ENCODE measurements at places on chromosomes 5 and 9.

DNA sequence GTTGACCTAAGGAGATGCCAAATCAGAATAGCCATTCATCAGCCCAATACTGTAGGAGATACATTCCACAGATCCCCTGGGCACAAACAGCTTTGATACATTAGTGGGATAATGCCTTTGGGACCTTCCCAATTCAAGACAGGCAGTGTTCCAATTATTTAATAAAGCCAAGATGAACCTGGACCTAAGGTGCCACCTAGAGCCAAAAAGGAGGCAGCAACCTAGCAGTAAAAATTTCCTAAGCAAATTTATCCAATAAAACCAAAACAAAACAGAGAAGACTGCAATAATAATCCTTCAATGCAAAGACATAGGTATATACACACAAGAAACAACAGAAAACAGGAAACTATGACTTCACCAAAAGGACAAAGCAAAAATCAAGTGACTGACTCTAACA, 253.0 kb downstream of the HINT1 start:
- DNase-seq = no peak

DNA sequence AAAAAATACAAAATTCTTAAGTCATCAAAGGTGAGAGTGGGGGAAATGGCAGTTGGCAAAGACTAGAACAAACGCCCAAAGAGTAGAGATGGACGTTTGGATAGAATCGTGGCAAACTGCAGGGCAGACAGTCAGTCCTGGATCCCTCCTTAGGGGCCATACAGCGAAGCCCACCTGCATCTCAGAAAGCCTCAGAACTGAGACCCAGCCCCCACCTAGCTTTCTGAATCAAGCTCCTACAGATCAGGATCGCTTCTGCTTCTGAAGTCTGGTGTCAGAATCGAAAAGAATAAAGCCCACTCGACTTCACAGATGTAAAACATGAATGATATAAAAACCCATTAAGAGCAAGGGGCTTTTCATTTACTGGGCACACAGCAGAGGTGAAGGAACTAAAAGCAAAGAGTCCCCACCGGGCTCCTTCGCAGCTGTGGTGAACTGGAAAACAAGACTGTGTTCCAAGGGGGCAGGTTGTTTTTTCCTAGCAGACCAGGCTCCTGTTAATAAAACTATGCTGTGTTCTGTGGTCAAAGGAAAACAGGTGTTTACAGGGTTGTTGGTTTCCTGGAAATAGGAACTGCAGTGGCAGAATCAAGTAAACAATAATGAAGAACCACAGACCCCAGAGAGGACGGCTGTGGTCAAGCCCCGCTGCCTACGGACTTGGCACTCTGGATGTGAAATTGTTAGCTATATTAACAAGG, 91.8 kb downstream of the TLE1 start:
- DNase-seq = no peak

DNA sequence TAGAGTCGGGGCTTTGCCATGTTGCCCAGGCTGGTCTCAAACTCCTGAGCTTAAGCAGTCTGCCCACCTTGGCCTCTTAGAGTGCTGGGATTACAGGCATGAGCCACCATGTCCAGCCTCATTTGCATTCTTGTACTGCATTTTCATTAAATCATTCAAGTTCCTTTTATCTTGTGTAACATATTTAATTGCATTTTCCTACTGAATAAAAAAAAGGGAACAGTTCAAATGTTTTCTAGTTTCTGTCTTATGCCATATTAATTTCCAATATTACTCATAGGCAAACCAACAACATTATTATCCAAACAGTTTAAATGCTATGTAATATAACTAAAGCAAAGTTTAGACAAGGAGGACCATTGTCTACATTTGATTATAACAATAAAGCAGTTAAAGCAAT, 6.1 kb downstream of the SLC31A1 start:
- DNase-seq = no peak

DNA sequence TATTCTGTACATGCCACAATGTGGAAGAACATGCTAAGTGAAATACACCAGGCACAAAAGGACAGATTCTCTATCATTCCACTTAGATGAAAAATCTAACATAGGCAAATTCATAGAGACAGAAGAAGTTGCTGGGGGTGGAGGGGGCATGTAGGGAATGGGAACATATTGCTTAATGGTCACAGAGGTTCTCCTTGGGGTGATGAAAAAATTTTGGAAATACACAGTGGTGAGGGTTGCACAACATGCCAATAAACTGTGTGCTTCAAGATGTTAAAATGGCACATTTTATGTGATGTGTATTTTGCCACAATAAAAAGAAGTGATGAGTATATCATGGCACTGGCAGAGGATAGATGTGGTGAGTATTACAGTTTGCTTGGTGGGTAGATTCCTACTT, 111.9 kb downstream of the SUSD1 start:
- DNase-seq = no peak

DNA sequence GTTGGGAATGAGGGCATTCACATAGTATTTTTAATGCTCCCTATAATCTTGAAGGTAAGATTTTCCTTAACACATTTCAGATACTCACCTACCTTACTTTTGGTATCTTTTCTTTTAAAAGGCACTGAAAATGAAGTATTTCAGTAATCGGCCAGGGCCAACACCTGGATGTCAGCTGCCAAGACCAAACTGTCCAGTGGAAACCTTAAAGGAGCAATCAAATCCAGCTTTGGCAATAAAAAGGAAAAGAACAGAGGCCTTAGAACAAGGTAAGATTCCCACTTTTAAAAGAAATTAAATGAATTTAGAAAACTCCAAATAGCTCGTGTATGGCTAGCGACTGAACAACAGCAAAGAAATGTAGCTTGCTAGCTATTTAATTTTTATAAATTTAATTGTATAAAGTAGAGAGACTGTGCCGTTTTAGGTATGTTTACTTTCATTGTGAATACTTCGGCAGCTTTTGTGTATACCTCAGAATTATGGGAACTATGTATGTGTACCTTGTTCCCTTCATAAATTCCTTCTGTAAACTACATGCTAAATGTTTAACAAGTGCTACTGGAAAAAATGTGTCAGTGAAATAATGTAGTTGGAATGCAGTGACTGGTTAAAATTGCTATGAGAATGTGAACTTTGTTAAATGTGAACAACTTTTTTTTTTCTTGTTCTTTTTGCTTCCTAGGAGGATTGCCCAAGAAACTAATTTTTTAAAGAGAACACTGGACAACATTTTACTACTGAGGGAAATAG, 41.9 kb downstream of the CDK7 start:
- DNase-seq = no peak

DNA sequence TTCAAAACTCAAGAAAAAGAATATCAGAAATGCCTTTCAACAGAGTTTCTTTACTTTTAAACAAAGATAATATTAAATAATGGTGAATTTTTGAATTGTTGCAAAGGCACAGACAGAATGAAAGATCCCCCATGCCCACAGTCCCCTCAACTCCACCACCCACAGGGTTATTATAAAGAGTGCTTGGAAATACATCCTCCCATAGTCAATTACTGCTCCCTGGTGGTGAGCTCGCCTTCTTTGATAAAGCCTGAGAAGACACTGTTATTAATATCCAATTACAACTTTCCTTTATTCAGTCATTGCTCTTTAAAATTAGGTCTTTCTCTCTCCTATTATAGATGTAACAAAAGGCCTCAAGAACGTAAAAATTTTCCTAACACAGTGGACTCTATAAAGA, 490.2 kb upstream of the RORB start:
- DNase-seq = no peak

DNA sequence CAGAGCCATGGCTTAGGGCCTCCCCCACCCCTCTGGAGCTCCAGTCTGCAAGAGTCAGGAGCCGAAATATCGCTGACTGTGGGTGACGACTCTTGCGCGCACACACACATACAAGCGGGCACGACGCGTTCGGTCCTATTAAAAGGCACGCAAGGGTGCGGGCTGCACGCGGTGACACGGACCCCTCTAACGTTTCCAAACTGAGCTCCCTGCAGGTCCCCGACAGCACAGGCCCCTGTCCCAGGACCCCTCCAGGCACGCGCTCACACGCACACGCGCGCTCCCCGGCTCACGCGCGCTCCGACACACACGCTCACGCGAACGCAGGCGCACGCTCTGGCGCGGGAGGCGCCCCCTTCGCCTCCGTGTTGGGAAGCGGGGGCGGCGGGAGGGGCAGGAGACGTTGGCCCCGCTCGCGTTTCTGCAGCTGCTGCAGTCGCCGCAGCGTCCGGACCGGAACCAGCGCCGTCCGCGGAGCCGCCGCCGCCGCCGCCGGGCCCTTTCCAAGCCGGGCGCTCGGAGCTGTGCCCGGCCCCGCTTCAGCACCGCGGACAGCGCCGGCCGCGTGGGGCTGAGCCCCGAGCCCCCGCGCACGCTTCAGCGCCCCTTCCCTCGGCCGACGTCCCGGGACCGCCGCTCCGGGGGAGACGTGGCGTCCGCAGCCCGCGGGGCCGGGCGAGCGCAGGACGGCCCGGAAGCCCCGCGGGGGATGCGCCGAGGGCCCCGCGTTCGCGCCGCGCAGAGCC, at the start of gene GRIN1:
GRIN1 (plus strand) TSS at position 433 of the 746 bp plus-strand sequence. CDS start 333 bp downstream, outside the sequence.
- DNase-seq = no peak

DNA sequence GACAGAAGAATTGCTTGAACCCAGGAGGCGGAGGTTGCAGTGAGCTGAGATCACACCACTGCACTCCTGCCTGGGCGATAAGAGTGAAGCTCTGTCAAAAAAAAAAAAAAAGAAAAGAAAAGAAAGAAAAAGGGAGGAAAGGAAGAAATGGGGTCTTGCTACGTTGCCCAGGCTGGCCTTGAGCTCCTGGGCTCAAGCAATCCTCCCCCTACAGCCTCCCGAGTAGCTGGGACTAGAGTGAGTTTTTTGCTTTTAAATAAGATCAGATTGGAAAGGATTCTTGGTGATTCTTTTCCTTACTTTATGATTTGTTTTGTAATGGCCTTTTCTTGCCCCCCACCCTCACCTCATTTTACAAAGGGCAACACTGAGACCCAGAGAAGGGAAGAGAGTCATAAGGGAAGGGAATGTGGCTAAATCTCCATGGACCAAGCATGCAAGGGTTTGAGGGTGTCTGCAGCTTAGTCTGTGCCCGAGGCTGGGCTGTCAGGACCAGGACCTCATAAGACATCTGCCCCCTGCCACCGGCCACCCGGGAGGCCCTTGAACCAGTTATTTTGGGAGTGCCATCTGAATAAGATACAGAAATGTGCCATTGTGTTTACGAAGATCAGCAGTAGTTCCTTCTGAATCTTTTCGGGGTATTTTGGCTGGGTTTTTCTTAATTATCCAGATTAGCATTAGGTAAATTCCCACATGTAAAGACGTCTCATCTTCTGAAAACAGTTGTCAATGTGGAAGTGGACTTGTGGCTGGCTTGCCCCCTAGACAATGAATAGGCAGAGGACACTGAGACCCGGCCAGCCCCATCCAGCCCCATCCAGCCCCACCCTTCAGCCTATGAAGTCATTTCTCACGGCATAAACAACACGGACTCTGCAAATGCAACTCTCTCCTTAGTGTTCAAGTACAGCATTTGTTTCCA, 44.5 kb upstream of the GRHPR start:
- DNase-seq = no peak

GRCh38 chr5:56962286-56962685, 10.4 kb upstream of the MIER3 start:
- DNase-seq = no peak

DNA sequence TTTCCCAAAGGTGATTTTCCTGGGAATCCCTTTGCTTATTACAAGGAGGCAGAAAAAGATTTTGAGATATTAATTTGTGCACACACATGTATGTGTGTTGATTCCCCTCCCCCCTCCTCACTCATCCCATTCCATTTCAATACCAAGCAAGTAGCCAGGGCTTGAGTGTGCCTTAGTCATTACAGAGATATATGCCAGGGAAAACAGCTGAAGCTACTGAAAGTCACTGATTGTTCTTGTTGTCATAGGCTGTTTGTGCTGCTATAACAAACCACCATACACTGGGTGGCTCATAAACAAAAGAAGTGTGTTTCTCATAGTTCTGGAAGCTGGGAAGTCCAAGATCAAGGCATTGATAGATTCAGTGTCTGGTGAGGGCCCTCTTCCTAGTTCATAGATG, 158.6 kb downstream of the BAAT start:
- no peak for DNase-seq

GRCh38 chr9:13719446-13719845, 440.0 kb upstream of the MPDZ start:
- DNase-seq = no peak

- no peak for DNase-seq
These were observed 397.5 kb downstream of the IRX2 start for GRCh38 chr5:2353871-2354440.

DNA sequence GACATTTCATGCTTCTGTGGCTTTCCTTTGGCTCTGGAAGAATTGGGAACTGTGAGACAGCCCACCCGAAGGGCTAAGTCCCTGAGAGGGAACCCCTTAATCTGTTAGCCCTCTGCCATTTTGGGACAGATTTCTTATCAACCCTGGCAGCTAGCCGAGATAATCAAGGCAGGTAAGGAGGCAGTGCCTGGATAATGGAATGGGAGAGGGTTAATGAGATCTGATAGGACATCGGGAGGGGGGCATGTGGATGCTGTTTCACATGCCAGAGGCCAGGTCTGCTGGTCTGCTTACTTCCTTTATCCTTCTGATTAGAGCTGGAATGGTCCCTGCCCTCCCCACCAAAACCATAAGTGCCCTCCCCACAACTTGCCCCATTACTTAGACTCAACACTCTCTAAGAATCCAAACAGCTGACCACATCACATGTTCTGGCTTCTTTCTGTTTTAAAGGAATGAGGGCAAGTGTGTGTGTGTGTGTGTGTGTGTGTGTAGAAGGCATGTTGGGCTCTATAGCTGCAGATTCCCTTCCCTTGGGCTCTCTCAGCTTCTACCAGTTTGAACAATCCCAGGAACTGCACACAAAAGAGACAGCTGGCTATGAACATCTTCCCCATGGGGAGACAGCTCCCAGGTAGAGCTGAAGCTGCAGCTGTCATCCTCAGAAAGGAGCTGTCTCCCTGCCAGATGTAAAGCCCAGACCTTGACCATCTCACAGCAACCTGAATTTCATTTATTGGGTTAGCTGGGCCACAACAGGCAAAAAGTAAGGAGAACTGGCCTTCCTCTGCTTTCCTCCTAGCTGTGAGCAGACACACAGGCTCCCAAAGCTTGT, 221.3 kb downstream of the PIK3R1 start:
- peak; percentile 89 for DNase-seq

GRCh38 chr5:116982035-116982434, 407.4 kb upstream of the SEMA6A start:
- DNase-seq = no peak

- DNase-seq = no peak
These were observed 63.1 kb upstream of the CD180 start for GRCh38 chr5:67259548-67260215.

DNA sequence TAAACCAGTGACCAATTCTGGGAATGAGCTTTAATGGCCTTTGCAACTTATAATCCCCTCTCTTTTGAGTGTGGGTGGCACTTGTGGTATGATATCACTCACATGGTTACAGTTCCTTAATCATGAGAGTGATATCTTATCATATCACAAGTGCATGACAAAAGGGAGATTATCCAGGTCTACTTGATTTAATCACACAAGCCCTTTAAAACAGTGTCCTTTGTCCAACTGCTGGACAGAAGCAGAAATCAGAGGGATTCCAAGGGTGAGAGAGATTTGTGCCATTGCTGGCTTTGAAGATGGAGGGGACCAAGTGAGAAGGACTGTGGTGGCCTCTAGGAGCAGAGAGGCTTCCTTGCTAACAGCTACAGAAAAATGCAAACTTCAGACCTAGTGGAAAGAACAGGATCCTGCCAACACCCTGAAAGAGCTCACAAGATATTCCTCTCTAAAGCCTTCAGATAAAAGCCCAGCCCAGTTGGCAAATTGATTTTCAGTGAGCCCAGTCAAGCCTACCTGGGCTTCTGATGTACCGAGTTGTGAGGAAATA, 279.0 kb upstream of the TLE4 start:
- peak; percentile 83 for DNase-seq

- no peak for DNase-seq
These were observed 112.6 kb upstream of the ZNF608 start for GRCh38 chr5:124859027-124859426.
